ENCODE measurements at places on chromosomes 2 and 18. TPM values are rescaled to one million over a fixed set of nuclear protein-coding genes. Genes with fewer than 3 reads are reported as not detected.

CIB4 gene
- not detected for polyA plus RNA-seq

- DNase-seq, result no peak
- no peaks in the 10 kb centered on the region for H3K36me3 ChIP-seq
- peaks cover 17% of the 10 kb centered on the region for H3K4me1 ChIP-seq
Measured at GRCh38 chr18:62324917-62325805, at the start of gene TNFRSF11A. Gene TNFRSF11A (plus strand): TSS chr18:62325310. CDS start chr18:62325353, 43 bp downstream.

DNA sequence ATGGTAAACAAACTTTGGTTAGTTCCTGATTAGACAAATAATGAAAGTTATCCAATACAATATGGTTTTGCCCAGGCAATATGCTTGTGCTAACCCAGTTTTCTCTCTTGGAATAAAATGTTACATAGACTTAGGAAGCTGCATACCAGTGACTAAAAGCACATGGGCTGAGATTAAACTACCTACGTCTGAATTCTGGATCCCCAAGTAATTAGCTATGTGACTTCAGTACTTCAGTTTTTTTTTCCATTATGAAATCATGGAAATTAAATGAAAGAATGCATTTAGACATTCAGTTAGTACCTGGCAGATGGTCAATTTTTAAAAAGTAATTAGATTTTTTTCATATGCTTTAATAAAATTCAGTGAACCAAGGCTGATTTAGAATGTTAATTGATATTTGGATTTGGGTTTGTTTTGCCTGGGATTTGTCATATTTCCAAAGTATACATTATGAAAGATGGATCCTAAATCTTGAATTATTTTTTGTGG, 213.9 kb downstream of the PTH2R start:
- H3K27me3 ChIP-seq, result no peaks in the 10 kb centered on the region
- H3K4me3 ChIP-seq, result no peak overlapping the region
- H3K4me1 ChIP-seq, result no peaks in the 10 kb centered on the region
- no peaks in the 10 kb centered on the region for H3K36me3 ChIP-seq
- no peak overlapping the region for H3K27ac ChIP-seq

GRCh38 chr2:236971131-236971821, 114.4 kb upstream of the COPS8 start:
- peaks cover 7% of the 10 kb centered on the region for H3K4me1 ChIP-seq
- no peak overlapping the region for H3K4me3 ChIP-seq
- no peak for DNase-seq
- no peaks in the 10 kb centered on the region for H3K36me3 ChIP-seq
- H3K27me3 ChIP-seq, result no peaks in the 10 kb centered on the region

TMEM237 gene
- 44.0 TPM for polyA plus RNA-seq

WDSUB1 gene
- 13.6 TPM for polyA plus RNA-seq

DNA sequence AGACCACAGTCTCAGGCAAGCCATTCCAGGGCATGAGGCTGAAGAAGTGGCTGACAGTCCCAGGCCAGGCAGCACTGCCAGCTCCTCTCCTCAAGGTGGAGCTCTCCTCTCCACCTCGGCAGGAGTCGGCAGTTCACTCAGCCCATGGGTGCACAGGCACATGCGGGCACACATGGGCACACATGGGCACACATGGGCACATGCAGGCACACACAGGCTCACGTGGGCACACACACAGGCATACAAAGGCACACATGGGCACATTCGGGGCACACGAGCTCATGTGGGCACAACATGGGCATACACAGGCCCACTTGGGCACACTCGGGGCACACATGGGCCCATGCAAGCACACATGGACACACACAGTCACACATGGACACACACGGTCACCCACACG, 65.3 kb upstream of the TAF1B start:
- H3K36me3 ChIP-seq, result no peaks in the 10 kb centered on the region
- no peak overlapping the region for H3K4me3 ChIP-seq
- no peak overlapping the region for H3K27ac ChIP-seq
- peaks cover 3% of the 10 kb centered on the region for H3K4me1 ChIP-seq
- no peaks in the 10 kb centered on the region for H3K27me3 ChIP-seq
- no peak for DNase-seq

CPLX4 gene
- not detected for polyA plus RNA-seq

GRCh38 chr2:156399224-156399949, 36.8 kb upstream of the GPD2 start:
- H3K4me1 ChIP-seq, result no peaks in the 10 kb centered on the region
- no peaks in the 10 kb centered on the region for H3K27me3 ChIP-seq
- H3K36me3 ChIP-seq, result no peaks in the 10 kb centered on the region
- H3K4me3 ChIP-seq, result peak overlapping the region; percentile 50
- no peak overlapping the region for H3K27ac ChIP-seq
- no peak for DNase-seq

VIL1 gene
- polyA plus RNA-seq, result 0.52 TPM

DNA sequence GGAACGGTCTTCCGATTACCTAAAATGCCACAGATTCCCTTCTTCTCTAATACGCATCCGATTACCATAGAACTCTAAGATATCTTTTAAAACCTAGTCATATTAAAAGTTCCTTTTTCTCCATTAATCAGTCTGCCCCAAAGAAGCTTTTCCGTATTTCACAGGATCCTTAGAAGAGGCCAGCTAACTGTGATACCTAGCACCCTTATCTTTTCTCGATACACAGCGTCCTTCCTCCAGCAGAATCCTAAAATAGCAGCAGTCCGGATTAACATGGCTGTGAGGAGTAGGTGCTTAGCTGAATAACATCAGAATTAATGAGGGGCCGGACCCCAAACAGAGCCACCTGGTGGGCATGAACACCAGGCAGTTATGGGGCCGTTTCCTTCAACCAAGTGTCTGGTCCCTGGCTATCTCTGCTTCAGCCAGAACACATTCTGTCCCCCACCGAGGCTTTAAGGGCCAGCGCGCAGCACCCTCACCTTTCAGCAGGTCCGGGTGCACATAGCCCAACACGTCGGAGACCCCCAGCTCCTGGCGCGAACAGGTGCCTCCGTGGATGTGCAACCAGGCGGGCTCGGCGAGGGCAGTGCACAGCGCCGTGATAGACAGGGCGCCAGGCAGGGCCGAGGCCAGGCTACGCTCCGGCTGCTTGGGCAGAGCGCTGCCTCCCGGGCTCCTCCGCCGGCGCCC, 995 bp downstream of the TMEM127 start:
- H3K27ac ChIP-seq, result peak overlapping the region; percentile 92
- no peaks in the 10 kb centered on the region for H3K27me3 ChIP-seq
- H3K4me1 ChIP-seq, result peaks cover 36% of the 10 kb centered on the region
- peak; percentile 33 for DNase-seq
- peaks cover 19% of the 10 kb centered on the region for H3K36me3 ChIP-seq
- peak overlapping the region; percentile 82 for H3K4me3 ChIP-seq

DNA sequence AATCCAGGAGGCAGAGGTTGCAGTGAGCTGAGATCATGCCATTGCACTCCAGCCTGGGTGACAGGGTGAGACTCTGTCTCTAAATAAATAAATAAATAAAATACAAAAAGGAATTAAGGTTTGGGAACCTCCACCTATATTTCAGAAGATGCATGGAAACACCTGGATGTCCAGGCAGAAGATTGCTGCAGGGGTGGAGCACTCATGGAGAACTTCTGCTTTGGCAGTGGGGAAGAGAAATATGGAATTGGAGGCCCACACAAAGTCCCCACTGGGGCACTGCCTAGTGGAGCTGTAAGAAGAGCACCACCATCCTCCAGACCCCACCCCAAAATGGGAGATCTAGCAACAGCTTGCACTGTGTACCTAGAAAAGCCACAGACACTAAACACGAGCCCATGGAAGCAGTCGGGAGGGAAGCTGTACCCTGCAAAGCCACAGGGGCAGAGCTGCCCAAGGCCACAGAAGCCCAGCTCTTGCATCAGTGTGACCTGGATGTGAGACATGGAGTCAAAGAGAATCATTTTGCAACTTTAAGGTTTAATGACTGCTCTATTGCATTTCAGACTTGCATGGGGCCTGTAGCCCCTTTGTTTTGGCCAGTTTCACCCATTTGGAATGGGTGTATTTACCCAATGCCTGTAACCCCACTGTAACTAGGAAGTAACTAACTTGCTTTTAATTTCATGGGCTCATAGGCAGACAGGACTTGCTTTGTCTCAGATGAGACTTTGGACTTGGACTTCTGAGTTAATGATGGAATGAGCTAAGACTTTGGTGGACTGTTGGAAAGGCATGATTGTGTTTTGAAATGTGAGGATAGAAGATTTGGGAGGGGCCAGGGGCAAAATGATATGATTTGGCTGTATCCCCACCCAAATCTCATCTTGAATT, 265.3 kb downstream of the ZEB2 start:
- no peaks in the 10 kb centered on the region for H3K36me3 ChIP-seq
- H3K4me1 ChIP-seq, result no peaks in the 10 kb centered on the region
- H3K27ac ChIP-seq, result no peak overlapping the region
- no peaks in the 10 kb centered on the region for H3K27me3 ChIP-seq
- H3K4me3 ChIP-seq, result no peak overlapping the region
- no peak for DNase-seq

DNA sequence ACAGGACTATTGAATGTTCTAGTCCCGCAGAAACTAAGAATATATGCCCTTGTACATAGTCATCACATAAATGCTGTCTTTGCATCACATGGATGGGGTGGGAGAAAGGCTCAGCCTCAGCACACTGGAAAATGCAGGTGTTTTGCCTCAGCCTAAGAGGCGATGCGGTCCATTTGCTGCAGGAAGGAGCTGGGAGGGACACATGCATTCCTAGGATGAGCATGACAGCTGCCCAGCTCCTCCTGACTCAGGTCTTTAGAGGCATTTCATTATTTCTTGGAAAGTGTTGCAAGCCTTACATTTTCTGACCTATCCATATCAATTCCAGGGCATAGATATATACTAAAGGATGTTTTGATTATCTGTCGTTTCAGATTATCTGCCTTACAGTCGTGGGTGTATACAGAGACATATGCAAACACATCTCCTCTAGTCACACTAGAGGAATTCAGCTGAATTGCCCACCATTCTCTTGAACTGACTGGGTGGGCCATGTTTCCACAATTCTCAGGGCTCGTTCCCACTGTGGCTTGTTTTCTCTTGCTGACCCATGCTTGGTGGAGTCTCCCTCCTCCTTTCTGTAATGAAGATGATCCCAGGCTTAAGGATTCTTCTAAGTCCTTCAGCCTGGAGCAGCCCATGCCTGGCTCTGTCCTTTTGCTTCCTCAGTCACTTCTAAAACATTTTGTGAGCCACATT, 156.9 kb downstream of the SETBP1 start:
- peaks cover 31% of the 10 kb centered on the region for H3K4me1 ChIP-seq
- no peaks in the 10 kb centered on the region for H3K36me3 ChIP-seq
- no peak for DNase-seq
- H3K27me3 ChIP-seq, result no peaks in the 10 kb centered on the region
- no peak overlapping the region for H3K4me3 ChIP-seq
- no peak overlapping the region for H3K27ac ChIP-seq

CREG2 gene
- polyA plus RNA-seq, result 4.1 TPM

DNA sequence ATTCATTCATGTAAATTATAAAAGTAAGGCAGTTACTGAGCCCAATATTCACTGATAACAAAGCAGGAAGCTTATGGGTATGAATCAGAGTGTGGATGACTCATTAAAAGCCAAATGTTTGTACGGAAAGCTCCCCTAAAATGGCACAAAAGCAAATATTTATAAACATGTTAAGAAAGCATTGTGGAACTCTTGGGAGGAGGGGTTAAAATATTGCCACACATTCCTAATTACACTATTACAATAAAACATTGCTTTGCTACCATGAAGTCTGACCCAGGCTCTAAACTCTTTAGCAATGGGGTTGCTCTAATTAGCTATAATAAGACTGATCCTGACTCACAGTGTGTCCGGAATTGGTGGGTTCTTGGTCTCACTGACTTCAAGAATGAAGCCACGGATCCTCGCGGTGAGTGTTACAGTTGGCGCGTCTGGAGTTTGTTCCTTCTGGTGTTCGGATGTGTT, 110.9 kb downstream of the NAB1 start:
- H3K4me1 ChIP-seq, result peaks cover 12% of the 10 kb centered on the region
- no peaks in the 10 kb centered on the region for H3K27me3 ChIP-seq
- H3K4me3 ChIP-seq, result no peak overlapping the region
- H3K27ac ChIP-seq, result no peak overlapping the region
- H3K36me3 ChIP-seq, result no peaks in the 10 kb centered on the region

GATA6 gene
- 104 TPM for polyA plus RNA-seq
